H1 (cell line): ENCODE measurements at places on chromosomes 7 and 10. TPM values are rescaled to one million over a fixed set of nuclear protein-coding genes. Genes with fewer than 3 reads are reported as not detected.
A peak's percentile ranks its signal among the peaks of the same experiment; 100 is the strongest.

DNA sequence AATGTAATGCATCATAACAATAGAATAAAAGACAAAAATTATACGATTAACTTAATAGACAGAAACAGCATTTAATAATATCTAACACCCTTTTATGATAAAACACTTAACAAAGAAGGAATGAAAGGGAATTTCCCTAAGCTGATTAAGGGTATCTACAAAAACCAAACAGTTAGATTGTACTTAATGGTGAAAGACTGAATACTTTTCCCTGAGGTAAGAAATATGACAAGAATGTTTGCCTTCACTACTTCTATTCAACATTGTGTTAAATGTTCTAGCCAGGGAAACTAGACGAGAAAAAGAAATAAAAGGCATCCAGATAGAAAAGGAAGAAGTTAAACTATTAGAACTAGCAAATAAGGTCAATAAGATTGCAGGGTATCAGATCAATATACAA, 276.9 kb downstream of the BAMBI start:
- DNase-seq, result no peak

Gene TBX20
- total RNA-seq, result 0.26 and 0.29 TPM in 2 replicates

- peak; percentile 29 for DNase-seq
These were observed 26.9 kb downstream of the MYPN start for GRCh38 chr10:68135922-68136792.

DNA sequence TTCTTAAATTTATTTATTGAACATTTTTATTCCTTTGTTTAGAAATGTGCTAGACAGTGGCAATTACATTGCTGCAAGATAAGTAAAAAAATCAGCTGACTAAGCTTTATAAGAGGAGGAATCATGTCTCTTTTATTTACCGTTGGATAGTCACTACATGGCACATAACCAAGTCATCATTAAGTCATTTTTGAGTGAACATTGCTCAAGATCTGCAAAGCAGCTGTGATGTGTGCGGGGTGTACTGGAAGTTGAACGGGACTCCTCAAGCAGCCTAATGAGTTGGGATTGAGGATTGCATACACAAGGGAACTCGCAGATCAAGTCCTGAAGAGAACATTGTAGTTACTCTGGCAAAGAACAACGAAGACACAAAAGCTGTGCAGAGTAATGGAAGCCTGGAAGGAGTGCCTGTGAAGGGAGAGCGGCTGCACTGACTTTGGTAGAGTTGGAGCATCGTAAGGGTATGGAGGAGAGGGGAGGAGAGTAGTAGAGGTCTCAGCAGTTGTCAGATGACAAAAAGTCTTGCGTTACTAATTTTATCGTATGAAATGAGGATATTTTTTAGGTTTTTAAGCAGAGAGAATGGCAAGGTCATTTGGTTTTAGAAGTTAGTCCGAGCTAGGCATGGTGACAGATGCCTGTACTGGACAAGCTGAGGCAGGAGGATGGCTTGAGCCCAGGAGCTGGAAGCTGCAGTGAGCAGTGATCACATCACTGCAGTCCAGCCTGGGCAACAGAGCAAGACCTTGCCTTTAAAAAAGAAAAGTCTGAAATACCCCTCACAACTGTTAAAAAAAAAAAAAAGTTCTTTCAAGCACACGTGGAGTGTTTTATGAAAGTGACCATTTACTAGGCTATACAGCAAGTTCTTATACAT, 95.1 kb downstream of the BMPR1A start:
- no peak for DNase-seq

DNA sequence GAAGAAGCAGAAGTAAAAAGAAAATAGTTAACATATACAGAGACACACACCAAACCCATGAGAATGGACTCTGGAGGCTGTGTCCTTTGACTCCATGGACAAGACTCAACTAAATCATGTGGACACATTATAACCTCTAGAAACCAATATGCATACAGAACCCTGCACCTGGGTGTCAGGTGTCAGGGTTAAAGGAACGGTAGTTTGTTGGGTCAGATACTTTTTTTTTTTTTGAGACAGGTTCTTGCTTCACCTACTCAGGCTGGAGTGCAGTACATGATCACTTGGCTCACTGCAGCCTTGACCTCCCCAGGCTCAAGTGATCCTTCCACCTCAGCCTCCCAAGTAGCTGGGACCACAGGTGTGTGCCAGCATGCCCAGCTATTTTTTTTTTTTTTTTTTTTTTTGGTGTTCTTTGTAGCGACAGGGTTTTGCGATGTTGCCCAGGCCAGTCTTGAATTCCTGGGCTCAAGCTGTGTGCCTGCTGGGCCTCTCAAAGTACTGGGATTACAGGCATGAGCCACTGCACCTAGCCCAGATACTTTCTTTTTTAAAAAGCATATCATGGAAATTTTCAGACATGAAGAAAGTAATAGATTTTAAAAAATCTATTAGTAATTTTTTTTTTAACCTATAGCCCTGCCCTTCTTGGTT, 31.3 kb downstream of the GALNT11 start:
- no peak for DNase-seq

DNA sequence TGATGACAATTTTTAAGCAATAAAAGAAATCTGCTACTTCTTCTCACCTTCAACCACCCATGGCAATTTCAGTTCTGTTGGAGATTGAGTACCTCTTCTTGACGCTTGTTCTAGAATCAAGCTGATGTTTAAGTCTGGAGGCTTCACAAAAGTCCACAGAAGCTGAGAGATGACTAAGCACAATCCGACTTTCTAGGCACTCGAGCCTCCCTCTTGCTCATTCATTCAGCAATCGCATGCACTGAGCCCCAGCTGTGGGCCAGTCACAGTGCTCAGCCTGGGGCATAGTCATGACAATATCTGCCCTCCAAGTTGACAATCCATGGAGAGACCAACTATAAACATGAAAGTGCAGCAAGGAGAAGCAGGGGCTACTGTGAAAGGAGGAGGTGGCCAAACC, 103.2 kb downstream of the IPMK start:
- no peak for DNase-seq

Gene ANKRD61
- 0.32 and 0.42 TPM in 2 replicates for total RNA-seq

Gene CCZ1B
- total RNA-seq, result 55.2 and 58.2 TPM in 2 replicates

GRCh38 chr7:73850781-73851207, 8.5 kb upstream of the METTL27 start:
- no peak for DNase-seq

Gene PTF1A
- total RNA-seq, result not detected in 2 replicates

DNA sequence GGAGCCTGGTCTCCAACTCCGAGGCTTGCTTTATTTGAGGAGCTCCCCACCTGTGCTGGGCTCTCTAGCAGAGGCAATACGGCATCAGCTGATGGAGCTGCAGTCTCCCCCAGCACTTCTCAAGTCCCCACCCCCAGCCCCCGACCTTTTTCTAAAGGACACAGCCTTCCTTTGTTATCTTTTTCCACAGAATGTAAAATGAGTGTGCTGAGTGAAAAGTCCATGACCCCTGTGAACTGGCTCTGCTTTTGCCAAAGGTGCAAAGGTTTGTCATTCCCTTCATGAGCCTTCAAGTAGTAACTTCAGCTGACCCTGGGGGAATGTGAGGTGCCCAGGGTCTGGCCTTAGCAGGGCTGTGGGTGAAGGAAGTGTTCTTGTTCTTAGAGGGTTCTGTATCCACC, 25.5 kb downstream of the LRRC4 start:
- no peak for DNase-seq

Gene OR2A42
- not detected in 2 replicates for total RNA-seq

DNA sequence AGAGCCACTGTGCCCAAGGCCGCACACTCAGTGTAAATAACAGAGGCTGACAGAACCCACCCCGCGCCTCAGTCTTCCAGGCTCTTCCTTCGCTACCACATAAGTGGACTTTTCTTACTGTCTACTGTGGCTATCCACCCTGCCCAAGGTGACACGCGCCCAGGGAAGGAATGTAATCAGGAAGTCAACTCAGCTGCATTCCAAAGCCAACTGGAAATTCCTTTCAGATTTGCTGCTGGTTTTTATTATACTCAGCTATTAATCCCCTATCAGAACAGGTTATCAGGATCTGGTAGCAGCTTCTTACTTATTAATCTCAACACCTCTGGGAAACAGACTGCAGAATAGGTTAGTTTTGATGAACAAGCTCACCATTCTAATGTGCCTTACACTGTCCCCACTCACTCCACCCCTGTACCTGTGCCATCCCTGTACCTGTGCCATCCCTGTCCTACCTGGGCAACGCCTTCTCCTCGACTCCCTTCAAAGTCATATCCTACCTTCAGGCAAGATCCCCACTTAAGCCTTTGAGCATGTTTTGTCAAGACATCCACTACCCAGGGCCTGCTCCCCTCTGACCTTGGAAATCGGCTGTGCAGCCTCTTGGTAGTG, 90.7 kb downstream of the NHLRC2 start:
- no peak for DNase-seq

Gene CDHR3
- 5.9 and 6.4 TPM in 2 replicates for total RNA-seq

Gene FAM24B
- 0.50 and 0.73 TPM in 2 replicates for total RNA-seq

DNA sequence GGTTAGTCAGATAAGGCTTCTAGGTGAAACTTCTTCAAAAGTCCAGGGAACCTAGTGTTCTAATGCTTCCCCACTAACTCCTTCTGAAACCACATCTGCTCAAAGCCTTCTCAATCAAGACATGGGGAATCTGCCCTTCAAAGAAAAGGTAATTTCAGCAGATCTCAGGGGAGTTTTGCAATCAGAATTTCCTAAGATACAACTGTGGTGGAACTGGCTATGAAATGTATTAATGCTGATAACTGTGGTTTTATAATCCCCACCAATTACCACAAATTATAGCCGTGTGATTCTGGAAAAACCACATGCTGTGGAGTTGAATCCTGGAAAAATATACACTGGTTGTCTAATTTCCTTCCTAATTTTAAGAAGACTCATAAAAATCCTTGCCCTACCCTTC, 233.8 kb downstream of the SORCS1 start:
- DNase-seq, result no peak

Gene FZD8
- total RNA-seq, result 7.1 and 8.6 TPM in 2 replicates

- no peak for DNase-seq
These were observed 17.2 kb upstream of the UBE2H start for GRCh38 chr7:129969881-129970446.

DNA sequence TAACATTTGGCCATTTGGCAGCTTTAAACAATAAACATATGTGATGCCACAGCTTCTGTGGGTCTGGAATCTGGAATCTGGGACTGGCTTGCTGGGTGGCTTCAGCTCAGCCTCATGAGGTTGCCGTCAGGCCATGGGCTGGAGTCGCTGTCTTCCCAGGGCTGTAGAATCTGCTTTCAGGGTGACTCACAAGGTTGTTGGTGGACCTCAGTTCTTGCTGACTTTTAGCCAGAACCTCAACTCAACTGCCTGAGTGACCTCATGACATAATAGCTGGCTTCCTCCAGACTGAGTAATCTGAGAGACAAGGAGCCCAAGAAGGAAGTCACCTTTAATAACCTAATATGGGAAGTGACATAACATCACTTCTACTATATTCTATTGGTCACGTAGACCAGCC, 44.6 kb upstream of the TSPAN13 start:
- no peak for DNase-seq

- no peak for DNase-seq
These were observed 100.0 kb upstream of the EGR2 start for GRCh38 chr10:62916141-62916603.

DNA sequence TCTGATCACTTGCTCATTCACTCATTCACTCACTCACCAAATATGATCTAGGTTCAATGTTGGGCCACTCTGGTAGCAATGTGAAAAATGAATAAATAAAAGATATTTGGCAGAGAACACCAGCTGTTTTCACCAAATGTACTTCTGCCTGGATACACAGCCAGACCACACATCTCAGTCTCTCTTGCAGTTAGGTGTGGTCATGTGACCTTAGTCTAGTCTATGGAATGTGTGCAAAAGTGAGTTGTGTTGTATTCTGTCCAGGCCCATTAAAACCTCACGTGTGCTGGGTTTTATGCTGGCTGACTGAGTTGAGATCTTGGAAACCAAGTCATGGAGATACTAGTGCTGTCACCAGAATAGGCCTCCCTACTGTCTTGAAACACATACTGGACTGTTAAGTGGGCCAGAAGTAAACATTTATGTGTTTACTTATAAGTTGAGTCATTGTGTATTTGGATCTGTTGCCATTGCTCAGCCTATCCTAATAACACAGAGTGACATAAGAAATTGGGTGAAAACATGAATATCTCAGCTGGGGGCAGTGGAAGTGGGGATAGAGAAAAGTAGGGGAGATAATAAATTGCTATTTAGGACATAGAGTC, 145.5 kb downstream of the PTEN start:
- DNase-seq, result no peak

DNA sequence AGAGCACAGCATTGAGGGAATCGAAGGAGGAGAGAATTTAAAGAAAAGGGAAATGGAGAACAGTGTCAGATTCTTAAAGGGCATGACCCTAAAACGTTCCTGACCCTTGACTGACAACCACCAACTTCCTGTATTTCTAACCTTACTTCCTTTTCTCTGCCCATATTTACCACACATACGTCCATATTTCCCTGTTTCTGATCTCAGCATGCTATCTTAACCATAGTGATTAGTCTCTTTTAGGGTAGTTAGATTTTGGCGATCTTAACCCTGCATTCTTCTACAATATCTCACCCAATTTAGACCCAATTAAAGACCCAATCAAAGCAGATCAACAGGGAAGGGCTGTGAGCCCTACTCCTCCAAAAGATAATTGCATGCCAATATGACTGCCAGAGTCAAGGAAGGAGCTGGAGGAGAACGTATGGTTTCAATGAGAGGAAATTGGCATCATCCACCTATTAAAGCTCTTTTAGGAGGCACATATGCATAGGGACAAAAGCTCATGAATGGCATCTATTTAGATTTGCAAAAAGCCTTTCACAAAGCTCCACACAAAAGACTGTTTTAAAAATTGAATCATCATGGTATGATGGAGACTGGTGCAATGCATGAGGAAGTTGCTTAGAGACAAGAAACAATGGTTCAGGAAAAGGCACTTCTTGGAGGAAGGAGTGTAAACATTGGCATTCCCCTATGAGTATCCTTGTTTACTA, 49.0 kb upstream of the ARHGAP12 start:
- no peak for DNase-seq

Gene NEUROD6
- total RNA-seq, result not detected in 2 replicates

DNA sequence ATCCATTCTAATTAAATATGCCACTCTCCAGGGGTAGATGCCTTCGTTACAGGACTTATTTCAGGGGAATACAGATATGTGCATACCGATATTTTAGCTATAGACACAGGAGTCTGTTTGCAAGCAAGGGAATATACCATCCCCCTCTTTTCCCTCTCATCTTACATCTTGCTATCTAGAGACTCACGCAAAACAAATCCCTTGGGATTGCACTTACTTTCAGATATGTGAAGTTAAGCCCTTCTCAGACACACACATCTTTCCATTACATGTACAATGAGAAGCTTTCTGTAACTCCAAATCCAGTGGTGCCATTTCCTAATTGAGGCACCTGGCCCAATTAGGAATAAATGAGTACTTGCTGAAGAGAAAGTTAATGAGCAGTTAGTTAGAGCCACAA, 250.4 kb upstream of the FZD8 start:
- no peak for DNase-seq

GRCh38 chr10:4941540-4942330, 21.5 kb upstream of the AKR1C1 start:
- DNase-seq, result no peak
